Fibroblast of lung (primary cell): ENCODE measurements at places on chromosomes 12 and 14. TPM values are rescaled to one million over a fixed set of nuclear protein-coding genes. Genes with fewer than 3 reads are reported as not detected.

Gene LHX5
- not detected in 2 replicates for total RNA-seq

Gene FOXN4
- total RNA-seq, result not detected in 2 replicates

Gene GLIPR1L1
- under 0.01 TPM in 1 of 2 replicates, not detected in the other for total RNA-seq

Gene CATSPERB
- total RNA-seq, result under 0.01 TPM in 1 of 2 replicates, not detected in the other

Gene MIP
- not detected in 2 replicates for total RNA-seq

Gene REP15
- total RNA-seq, result 0.77 and 0.99 TPM in 2 replicates

Gene ANKS1B
- total RNA-seq, result 0.51 and 0.83 TPM in 2 replicates

Gene TXNDC16
- total RNA-seq, result 3.0 and 5.1 TPM in 2 replicates

Gene SLC10A1
- not detected in 2 replicates for total RNA-seq
